ENCODE measurements at places on chromosomes 5 and 9.

DNA sequence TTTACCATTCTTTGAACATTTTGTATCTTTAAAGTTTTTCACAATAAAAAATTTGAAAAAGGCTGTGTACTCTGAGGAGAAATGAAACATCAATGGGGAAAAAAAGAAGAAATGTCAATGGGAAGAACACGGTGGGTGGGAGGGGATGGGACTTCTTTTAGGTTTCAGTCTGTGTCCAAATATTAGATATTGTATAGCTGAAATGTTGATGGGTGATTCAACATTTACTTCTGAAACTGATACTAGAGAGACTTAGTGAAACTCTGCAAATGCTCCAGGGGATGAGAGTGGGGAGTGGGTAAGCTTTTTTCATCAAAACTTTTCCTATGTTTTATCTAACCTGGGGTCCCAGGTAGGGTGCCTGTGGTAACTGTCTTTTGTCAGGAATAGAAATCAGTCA, 311.9 kb downstream of the MAN2A1 start:
- no peak for DNase-seq

DNA sequence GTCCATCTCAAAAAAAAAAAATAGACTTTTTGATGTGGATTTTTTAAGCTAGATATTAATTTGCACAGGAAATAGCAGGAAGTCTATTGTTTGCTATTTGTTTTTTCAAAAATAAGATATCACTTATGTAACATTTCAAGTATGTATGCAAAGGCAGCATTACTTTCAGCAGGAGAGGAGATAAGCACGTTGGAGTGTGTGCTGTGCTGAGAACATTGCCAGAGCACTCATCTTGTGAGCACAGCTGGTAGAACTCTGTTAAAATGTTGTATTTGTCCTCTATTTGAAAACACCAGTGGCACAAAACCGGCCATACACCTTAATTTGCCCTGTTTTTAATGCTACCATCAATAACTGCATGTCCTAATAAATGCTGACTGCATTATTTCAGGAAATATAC, 1061.9 kb upstream of the CDH18 start:
- no peak for DNase-seq

GRCh38 chr5:155878991-155879575, 447.9 kb upstream of the SGCD start:
- DNase-seq, result no peak

- DNase-seq, result no peak
Measured at GRCh38 chr5:153158608-153159007, 331.9 kb upstream of the GRIA1 start.

- no peak for DNase-seq
Measured at GRCh38 chr9:112059966-112060320, 115.2 kb downstream of the SUSD1 start.

- no peak for DNase-seq
Measured at GRCh38 chr5:141100243-141100805, at the start of gene PCDHB3. TSS of gene PCDHB3 (plus strand) at chr5:141100473. CDS start at chr5:141100650, 177 bp downstream.

DNA sequence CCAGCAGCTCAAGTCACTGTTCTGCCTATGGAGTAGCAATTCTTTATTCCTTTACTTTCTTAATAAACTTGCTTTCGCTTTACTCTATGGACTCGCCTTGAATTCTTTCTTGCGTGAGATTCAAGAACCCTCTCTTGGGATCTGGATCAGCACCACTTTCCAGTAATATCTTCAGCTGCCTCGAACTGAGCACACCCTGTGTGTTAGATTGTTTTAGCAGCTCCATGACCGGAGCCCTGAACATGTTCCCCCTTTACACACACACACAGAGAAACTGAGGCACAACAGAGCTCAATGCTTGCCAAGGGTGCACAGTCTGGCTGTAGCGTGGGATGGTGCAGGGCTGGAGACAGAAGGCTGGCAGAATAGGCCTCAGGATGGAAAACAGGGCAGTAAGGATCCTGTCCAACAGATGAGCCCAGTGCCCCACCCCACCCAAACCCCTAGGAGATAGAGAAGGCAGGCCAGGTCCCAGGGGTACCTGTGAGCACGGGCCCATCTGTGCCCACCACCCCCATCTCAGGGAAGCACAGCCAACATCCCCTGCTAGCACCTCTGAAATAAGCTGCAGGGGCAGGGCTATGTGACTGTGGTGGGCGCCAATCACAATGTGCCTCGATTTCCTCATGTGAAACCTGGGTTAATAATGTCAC, 27.9 kb downstream of the BICD2 start:
- DNase-seq, result no peak

DNA sequence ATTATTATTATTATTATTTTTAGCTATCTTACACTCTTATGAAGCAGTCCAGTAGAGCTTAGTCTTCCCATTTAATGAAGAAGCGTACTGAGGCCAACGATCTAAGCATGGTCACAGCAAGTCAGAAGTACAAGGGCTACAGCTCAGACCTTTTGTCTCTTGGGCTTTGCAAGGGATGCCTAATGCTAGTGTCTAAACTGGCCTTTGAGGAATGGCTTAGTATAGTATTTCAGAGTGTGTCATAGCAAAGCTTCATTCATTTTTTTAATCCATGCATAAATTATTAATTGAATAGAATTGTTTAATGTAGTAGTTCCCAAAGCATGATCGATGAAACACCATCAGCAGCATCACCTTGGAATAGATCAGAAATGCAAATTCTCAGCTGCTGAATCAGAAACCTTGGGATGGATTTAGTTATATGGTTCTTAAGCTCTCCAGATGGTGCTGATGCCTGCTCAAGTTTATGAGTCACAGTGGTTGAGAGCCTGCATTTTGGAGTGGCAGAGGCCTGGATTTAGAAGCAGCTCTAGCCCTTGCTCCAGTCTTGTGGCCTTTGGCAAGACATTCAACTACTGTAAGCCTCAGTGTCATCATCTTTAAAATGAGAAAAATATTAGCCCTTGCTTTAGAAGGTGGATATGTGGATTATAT, 6.1 kb downstream of the IL12B start:
- no peak for DNase-seq

DNA sequence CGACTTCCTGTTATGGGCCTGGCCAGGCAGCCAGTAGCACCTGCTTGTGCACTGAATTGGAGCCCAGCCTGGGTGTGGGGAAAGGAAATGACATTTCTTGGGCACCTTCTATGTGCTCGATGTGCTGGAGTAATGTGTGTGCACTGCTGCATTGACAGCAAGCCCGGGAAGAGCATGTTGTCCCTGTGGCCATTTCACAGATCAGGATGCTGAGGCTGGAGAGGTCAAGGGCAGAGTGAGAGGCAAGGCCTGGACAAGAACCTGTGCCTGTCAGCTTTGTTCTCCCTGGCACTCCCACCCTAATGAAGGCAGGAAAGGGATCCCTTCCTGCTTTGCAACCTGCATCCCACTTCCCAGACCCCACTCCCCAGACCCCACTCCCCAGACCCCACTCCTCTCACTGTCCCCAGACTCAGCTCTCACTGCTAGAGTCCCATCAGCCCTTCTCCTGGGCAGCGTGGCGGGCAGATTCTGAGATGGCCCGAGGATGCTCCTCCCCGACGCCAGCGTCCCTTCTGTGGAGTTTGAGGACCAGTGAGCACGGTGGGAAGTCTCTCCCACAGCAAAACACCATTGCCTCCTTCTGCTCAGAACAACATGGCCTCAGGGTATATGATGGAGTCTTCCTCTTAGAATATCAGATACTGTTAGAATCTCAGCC, 49.6 kb downstream of the BARX1 start:
- no peak for DNase-seq

DNA sequence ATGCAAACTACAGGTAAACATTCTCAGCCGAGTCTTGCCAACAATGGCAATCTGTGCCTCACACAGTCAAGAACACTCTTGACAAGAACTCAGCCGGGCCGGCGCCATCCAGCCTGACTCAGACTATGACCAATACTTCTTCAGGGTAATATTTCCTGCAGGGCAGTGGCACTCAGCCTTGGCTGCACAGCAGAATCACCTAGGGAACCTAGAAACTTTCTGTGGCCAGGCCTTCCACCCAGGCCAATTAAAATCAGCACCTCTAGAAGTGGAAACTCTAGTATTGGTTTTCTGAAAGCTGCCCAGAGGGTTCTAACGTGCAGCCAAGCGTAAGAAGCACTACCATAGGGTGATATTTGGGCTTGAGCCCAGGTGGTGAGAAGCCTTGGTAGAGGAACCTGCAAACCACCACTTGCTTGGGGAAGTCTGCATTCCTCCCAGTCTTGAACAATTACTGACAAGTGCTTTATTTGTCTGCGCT, 120.6 kb downstream of the TTLL11 start:
- no peak for DNase-seq

DNA sequence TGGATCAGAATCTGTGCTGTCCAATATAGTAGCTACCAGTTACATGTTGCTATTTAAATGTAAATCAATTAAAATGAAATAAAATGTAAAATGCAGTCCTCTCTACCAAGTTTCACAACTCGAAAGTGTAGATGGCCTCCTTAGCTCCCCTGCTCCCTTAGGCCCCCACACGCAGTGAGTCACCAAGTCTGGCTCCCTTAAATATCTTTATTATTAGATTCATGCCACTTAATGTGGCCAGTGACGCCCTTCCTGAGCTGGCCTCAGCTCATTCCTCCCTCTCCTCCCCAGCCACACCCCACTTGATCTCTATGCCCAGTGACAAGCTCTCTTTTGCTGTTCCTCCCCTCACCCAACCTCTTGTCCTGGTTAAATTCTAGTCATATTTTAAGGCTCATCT, 88.4 kb upstream of the DNAH5 start:
- no peak for DNase-seq

GRCh38 chr9:98594546-98595160, 114.1 kb downstream of the GABBR2 start:
- DNase-seq, result no peak

- DNase-seq, result no peak
Measured at GRCh38 chr5:90873033-90873517, 314.5 kb downstream of the ADGRV1 start.

- DNase-seq, result no peak
Measured at GRCh38 chr5:4802044-4802443, 338.1 kb upstream of the ADAMTS16 start.

DNA sequence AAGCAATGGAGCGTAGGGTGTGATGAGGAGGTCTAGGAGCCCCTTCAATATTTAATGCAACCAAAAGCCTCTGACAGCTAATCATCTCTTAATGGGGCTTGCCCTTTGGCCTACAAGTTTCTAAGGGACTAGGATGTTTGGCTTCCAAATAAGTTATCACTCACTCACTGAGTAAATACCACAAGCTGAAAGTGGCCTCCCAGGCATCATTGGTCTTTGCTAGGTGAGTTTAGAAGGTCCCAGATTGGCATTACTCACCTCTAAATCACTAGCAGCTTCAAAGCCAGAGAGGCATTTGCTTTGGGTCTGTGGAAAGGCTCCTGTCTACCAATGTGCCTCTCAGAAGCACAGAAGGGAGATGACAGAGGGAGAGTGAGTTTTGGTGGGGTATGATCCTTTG, 344.2 kb downstream of the NTRK2 start:
- no peak for DNase-seq

- no peak for DNase-seq
Measured at GRCh38 chr5:178227929-178228328, 4.7 kb downstream of the PHYKPL start.

DNA sequence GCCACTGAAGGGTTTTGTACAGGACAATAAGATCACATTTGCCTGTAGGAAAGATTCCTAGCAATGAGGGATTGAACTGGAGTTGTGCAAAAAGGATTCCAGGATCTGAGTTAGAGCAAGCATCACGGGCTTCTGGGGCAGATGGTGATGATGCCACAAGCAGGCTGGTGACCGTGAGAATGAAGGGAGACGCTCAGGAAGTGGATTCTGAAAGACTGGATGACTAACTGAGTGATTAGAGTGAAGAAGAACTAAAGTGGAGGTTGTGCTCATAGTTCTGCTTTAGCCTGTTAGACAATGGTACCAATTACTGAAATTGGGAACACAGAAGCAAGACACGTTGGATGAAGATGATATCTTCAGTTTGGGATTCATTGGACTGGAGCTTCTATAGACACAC, 168.2 kb downstream of the CD180 start:
- DNase-seq, result no peak

DNA sequence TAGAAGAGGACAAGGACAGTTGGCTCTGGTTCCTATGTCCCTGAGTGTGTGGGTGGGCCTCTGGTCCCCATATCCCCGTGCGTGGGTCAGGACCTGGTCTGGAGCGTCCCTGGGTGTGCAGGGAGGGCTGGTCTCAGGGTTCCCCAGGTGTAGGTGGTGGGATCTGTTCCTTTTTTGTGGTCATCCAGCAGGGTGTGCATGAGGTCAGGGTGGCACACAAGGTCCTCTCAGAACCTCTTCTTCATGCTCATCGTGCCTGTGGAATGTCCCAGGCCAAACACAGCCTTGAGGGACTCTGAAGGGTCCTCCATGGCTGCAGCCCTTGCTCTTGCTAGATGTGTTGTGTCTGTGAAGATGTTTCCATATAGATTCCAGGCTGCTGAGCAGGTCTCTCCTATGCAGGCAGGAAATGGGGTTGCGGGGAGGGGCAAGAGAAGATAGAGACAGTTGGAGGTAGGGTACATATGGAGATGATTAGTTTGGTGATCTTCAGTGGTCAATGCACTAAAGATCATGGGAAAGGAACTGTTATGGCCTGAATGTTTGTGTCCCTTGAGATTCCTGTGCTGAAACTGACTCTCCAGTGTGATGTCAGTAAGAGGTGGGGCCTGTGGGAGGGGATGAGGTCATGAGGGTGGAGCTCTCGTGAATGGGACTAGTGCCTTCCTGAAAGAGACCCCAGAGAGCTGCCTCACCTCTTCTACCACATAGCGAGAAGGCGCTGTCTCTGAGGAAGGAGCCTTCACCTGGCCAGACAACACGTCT, 53.1 kb downstream of the NXNL2 start:
- DNase-seq, result no peak

GRCh38 chr9:16000811-16001210, 448.0 kb downstream of the CCDC171 start:
- no peak for DNase-seq

- no peak for DNase-seq
Measured at GRCh38 chr9:9286001-9286400, 1326.8 kb downstream of the PTPRD start.

DNA sequence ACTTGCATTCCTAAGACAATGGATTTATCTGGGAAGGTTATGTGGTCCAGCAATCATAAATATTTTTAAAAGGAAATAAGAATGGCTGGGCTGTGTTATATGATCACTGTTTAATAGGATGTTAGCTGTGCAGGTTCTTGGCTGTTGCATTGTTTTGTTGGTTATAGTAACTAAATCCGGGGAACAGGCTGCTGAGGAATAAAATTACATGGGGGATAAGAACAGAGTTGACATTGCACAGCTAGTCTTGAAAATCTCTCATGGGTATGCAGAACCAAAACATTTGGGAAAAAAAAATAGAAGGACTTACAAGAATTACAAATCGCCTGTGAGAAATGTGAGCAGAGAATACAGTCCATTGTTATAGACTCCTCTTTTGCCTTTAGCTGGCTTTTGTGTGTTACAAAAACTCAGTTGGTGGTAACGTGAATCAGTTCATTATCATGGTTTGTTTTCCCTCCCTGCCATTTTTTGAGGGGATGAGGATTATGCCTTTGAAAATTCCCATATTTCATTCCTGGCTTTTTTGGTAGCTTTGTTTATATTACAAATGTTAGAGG, 375.3 kb upstream of the DAB2 start:
- no peak for DNase-seq

All from NCI-H1930 (cell line).